ENCODE measurements at places on chromosomes 3 and 15.

DNA sequence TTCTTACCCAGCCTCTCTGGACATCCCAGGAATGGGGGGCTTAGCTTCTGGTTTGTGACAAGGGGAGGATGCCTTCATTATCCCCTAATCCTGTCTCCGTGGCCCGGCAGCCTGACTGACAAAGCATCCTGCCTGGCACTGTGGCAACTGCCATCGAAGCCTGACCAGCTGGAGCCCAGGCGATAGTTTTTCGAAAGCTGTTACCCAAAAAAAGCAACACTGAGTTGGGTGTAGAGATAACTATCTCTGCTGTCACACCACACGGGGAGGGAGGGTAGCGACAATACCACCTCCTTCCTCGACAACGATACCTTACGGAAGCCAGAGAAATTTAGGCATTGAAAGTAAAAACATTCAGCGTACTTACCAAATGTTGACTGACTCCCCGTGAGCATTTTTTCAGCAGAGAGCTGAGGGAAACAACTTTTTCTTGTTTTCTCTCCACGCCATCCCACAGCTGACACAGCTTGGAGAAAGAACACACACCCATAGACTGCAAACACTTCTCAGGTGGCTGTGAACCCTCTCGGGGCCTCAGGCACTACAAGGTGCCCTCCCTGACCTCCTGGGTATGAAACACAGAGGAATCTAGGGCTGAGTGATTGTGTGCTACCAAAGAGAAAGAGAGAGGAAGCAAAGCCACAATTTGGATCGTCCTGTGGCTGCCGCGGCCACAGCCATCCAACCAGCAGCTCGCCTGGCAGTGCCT, 361.9 kb upstream of the ICE2 start:
- DNase-seq = no peak

- no peak for DNase-seq
Measured at GRCh38 chr3:11212784-11213183, 58.5 kb downstream of the HRH1 start.

DNA sequence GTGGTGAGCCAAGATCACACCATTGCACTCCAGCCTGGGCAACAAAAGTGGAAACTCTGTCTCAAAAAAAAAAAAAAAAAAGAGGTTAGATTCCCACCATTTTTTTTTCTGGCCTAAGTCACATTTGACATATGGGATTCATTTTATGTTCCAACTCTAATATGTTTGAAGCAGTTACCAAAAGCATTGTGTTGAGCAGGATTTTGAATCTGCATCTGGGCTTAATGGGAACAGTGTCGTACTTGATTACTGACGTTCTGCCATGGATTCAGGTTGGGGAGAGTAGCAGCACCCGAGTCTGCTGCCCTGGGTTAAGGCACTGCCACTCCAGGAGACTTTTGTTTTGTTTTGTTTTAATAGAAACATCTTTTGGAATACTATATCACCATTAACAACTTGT, 348.7 kb upstream of the TBL1XR1 start:
- DNase-seq = no peak

- DNase-seq = no peak
Measured at GRCh38 chr15:33256874-33257273, 53.9 kb upstream of the RYR3 start.

DNA sequence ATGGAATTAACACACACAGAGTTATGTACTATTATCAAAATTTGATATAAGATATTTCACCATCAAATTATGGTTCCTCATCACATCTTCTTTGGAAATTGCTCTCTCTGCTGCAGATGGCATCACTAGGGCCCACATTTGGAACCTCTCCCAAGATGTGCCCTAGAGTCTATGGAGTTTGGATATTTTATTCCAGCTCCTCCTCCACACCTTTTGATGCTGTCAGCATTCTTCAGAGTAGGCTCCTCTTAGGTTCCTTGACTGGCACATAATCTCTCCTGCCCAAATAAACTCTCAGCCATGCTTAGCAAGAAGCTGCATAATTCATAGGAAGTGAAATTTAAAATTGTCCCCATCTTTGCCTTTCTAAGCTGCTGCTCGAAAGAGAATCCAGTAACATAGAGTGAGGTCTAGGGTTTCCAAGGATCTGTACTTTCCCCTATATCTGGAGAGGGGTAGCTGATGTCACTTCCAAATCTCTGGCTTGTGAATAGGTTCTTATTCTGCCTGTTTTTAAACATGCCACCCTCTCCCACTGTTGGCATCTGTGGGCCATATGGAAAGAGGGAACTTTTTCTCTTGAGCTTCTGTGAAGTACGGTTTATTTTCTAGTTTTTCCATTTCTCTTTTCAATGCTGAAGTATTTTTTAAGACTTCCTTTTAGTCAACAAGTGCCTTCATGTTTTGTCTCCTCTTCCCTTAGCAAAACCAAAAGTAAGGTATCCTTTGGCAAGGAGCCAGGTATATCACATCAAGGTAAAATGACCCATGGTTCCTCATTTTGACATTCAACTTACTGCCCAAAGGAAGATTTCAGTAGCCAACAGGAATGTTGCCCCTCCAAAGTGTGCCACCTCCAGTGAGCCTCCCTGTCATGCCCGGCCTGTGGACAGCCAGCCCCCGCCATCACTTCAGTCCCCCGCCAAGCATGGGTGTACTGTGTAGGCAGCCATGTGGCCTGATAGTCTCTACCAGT, 75.3 kb upstream of the C2CD4B start:
- DNase-seq = no peak

GRCh38 chr3:63762934-63763550, 56.1 kb upstream of the C3orf49 start:
- DNase-seq = no peak

GRCh38 chr3:188978421-188979171, 193.2 kb upstream of the TPRG1 start:
- DNase-seq = no peak

DNA sequence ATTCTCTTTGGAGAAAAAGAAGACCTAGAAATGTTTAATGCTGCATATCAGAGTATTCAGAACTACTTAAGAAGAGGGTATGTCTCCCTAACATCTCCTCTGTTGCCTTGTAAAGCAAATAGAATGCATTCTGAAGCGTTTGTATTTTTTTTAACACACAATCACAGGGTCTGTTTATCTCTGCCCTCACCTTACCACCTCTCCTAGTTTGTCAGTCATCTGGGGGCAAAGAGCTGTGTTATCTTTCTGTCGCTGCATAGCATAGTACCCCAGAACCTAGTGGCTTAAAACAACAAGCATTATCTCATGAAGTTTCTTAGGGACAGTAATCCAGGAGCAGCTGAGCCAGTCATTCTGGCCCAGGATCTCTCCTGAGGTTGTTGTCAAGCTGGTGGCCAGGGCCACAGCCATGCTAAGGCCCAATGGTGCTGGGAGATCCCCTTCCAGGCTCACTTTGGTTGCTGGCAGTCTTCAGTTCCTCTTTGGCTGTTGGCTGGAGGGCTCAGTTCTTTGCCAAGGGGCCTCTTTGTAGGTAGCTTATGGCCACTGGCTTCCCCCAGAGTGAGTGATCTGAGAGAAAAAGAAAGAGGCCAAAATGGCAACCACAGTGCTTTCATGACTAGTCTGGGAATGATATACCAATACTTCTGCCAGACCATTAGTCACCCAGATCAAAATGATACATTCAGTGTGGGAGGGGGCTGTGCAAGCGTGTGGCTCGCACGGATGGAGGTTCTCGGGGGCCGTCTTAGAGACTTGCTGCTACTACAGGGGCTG, 17.8 kb downstream of the EDEM1 start:
- no peak for DNase-seq

GRCh38 chr3:9770276-9770812, 597 bp upstream of the CAMK1 start:
- no peak for DNase-seq

GRCh38 chr3:83438188-83438587, 1520.6 kb upstream of the CADM2 start:
- DNase-seq = no peak

GRCh38 chr3:54649551-54649950, 278.3 kb downstream of the LRTM1 start:
- DNase-seq = no peak

GRCh38 chr3:71317749-71318457, 265.6 kb downstream of the FOXP1 start:
- DNase-seq = no peak

DNA sequence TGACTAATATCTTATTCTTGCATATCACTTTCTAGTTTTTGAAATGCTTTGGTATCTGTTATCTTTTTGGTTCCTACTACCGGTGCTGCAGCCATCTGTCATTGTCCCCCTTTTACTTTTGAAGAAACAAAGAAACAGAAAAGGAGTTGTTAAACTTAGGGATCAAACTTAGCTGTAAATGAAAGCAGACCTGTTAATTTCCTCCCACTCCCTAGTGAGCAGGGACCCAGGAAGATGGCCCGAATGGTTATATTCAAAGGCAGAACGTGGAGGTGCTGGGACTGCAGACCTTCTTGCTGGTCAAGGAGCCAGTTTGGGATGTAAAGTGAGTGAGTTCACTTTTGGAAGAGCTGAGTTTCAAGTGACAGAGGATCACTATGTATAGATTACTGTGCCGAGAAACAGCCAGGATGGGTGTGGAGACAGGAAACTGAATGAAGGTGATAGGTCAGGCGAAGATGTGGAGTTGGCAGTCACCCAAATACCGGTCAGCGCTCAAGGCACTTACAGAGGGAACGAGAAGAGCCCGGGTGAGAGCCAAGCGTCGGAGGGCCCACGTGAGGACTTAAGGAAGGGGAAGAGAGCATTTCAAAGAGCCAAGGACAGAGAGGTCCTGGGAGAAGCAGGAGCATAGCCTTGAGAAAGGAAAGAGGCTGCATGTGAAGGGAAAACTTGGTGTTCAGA, 20.1 kb downstream of the KBTBD8 start:
- no peak for DNase-seq

DNA sequence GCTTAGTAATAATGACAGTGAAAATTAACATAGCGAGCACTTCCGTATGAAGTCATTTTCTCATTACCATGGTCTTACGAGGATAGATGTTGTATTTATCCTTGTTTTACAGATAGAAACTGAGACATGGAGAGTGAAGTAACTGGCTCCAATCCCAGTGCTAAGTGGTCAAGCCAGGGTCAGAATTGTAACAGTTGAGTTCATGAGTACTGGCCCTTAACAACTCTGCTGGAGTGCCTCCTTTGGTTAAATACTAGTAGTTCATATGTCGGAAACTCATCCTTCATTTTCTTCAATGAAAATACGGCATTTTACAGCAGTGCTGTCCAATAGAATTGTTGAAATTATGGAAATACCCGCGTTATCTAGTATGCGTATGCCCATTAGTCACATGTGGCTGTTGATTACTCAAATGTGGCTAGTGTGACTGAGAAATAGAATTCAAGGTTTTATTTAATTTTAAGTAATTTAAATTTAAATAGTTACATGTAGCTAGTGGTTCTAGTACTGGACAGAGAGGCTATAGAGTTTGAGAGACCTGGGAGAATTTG, 32.5 kb downstream of the FNDC3B start:
- no peak for DNase-seq

DNA sequence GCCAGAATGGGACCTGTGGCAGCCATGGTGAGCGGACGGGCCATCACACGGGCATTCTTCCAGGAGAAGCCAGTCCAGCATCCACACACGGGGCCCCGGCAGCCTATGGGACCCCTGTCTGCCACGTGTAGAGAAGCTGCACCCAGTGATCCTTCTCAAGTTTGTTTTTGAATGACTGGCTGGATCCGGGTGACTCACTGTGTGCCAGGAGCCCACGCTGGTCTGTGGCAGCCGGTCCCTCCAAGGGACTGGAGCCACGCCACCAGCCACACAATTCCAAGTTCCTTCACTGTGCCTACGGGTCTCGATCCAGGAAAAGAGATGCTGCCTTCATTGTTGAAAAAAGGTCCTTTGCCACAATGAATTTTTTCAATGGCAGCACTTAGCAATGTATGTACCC, 58.1 kb downstream of the ATP10A start:
- DNase-seq = no peak

DNA sequence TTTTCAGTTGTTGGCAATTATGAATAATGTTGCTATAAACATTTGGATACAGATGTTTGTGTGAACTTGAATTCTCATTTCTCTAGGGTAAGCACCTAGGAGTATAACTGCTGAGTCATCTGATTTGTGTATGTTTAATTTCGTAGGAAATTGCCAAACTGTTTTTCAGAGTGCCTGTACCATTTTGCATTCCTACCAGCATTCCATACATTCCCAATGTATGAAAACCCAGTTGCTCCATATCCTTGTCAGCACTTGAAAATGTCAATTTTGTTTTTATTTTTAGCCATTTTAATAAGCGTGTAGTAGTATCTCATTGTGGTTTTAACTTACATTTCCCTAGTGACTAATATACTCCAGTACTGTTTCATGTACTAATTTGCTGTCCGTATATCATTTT, 98.5 kb upstream of the TSC22D2 start:
- no peak for DNase-seq

GRCh38 chr15:38369936-38370478, 83.9 kb upstream of the FAM98B start:
- no peak for DNase-seq

DNA sequence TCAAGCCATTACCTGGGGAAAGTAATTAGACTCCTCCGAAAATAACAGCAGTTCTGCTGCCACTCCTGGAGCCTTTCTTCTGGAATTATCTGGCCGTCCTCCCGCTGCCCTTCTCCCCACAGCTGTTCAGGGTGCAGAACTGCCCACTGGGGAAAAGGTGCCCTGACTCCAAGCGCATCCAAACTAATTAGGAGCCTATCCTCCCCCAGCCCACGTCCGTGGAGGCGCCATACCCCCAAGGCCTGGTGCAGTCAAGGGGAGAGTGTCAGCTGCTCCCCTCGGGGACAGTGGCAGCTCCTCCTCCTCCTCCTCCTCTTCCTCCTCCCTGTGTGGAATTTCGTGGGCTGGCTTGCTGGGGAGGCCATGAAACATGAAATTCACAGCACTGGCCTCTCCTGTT, 177.2 kb downstream of the XXYLT1 start:
- DNase-seq = no peak

GRCh38 chr3:131846296-131846924, 188.4 kb downstream of the CPNE4 start:
- no peak for DNase-seq

- no peak for DNase-seq
Measured at GRCh38 chr3:148863814-148864213, 1.3 kb upstream of the CPA3 start.

GRCh38 chr3:23540600-23540999, 265.2 kb upstream of the UBE2E1 start:
- DNase-seq = no peak

GRCh38 chr15:92930054-92930621, 30.0 kb downstream of the CHD2 start:
- no peak for DNase-seq

- DNase-seq = no peak
Measured at GRCh38 chr3:24498391-24498790, 3.7 kb upstream of the THRB start.

DNA sequence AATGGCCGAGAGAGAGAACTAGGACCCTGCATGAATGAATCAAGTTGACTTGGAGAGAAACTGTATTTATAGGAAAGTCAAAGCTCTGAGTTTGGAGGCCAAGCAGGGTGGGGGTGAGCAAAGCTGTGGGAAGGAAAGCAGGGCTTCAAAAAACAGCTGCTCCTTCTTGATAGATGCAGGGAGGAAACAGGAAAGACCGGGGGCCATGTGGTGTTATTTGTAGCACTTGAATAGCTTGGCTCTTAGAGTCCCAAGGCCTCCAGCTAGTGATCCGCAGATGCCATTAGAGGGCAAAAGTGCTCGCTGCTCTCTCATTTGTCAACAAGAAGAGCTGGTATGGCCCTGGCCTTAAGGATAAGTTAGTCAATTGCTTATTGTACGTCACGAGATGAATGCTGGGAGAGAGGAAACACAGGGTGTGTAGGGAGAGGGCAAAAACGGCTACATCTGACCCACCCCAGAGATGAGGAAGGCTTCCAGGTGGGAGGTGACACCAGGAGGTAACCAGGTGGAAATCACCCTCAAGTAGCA, at the start of gene ALG1L2:
Gene ALG1L2, plus strand, starts transcription at position 481 of the 531 bp plus-strand sequence. CDS start 186 bp downstream, outside the sequence.
- no peak for DNase-seq

GRCh38 chr3:73383470-73384049, 241.2 kb downstream of the PDZRN3 start:
- DNase-seq = no peak
